Glutamatergic neuron (in vitro differentiated cells): ENCODE measurements at places on chromosomes 16 and 17. TPM values are rescaled to one million over a fixed set of nuclear protein-coding genes. Genes with fewer than 3 reads are reported as not detected.

TBC1D3I gene
- total RNA-seq: 3.0 TPM

KLHL10 gene
- total RNA-seq: not detected

AHSP gene
- total RNA-seq: not detected

CCL3 gene
- total RNA-seq: not detected

SEPTIN12 gene
- total RNA-seq: 0.96 TPM

ATP2A3 gene
- 97.8 TPM for total RNA-seq

PPL gene
- 4.7 TPM for total RNA-seq

PLK1 gene
- 16.9 TPM for total RNA-seq

ZNF750 gene
- 1.4 TPM for total RNA-seq

SLFN12 gene
- total RNA-seq: not detected

GAST gene
- not detected for total RNA-seq

CDH13 gene
- 81.1 TPM for total RNA-seq

SLC9A5 gene
- 1.4 TPM for total RNA-seq

TERF2IP gene
- 137 TPM for total RNA-seq

ETV4 gene
- total RNA-seq: not detected

DNA sequence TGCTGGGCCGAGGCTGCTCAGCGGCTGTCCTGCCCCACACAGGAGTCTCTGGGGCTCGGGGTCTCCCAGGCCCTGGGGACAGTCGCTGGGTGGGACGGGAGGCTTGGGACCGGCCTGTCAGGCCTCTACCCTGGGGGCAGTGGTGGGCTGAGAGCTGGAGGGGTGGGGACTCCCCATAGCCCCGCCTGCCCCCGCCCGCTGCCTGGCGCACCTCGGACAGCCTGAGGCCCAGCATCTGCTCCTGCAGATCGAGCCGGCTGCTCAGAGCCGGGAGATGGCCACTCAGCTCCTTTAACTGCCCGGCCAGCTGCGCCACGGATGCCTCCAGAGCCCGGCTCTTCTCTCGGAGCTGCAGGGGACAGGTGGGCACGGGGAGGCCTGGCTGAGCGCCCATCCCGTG, 6.7 kb downstream of the PERCC1 start:
- DNase-seq: peak; percentile 66

- peak; percentile 19 for DNase-seq
Observed at GRCh38 chr17:31093866-31094599, 744 bp upstream of the NF1 start.

- no peak for DNase-seq
Observed at GRCh38 chr17:68614718-68615117, 13.6 kb upstream of the FAM20A start.

DNA sequence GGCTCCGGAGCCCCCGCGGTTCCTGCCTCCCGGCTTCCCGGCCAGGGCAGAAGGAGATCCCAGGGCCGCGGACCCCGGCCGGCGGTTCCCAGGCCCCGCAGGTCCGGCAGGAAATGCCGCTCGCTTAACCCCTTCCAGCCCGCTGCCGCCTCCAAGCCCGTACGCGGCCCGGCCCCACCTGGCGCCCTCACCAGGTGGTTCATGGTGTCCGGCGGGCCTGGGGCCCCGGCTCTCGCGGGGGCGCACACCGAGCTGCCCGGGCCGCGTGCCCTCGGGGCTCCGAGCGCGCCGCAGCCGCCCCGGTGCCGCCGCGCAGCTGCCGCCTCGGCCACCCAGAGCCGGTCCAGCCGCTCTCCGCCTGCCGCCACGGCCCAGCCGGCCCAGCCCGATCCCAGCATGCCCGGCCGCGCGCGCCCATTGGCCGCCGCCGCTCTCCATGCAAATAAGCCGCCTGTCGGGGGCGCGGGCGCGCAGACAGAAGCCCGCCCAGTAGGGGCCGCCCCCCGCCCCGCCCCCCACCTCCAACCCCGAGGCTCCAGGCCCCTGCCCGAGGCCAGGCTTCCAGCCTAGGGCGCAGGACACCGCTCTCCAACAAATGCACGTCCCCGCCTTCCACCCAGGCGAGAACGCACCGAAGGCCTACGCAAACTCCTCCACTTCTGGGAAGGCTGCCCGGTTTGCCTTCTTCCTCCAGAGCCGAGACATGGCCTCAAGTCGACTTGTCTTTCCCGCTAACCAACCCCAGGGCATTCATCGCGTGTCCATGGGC, at the start of gene BCAR1:
Gene BCAR1, minus strand, starts transcription at position 345 of the 769 bp plus-strand sequence. Its CDS starts 142 bp downstream, at position 203.
- peak; percentile 90 for DNase-seq

DNA sequence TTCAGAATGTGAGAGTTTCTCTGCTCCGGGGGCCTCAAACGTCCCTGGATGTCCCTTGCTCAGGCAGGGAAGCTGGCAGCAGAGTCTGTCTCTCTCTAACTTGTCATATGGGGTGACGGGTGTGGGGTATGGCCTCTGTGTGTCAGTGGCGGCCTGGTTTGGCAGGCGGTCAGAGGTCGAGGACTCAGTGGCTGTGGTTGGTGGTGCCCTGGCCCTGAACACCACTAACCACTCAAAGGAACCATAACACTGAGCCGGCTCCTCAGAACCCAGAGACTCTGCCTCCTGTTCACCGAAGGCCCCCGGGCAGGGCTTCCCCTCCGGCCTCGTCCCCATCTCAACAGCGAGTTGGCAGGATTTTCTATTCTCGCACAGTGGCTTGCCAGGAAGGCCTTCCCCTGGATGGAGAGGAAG, 677 bp downstream of the P2RX1 start:
- DNase-seq: no peak

DNA sequence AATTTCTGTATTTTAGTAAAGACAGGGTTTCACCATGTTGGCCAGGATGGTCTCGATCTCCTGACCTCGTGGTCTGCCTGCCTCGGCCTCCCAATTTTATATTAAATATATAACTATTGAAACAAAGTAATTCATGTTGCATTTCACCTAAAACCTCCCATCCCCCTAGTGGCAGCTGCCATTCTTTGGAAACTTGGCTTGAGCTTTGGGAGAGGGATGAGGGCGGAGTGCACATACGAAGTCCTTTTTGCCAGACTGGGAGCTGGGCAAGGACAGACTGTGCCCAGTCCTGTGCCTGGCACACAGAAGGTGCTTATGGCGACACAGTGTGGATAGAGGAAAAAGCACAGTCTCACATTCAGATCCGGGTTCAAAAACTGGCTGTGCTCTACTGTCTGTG, 83.8 kb downstream of the NETO2 start:
- no peak for DNase-seq

DNA sequence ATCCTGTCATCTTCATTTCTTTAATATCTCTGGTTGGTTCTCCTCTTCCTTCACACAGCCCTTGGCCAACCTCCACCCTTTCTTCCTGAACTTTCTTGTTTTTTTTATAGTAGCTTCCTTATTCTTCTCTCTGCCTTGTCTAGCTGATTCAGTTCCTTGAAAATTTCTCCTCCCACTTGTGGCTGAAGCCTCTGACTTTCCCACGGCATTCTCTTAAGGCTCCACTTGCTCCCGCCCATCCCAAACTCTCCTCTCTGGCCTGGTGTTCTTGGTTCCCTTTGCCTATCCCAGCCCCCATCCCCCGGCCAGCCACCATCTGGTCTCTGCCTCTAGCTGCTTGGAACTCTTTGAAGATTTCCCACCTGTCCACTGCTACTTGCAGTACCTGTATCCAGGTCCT, 29.1 kb downstream of the NLRP1 start:
- no peak for DNase-seq

DNA sequence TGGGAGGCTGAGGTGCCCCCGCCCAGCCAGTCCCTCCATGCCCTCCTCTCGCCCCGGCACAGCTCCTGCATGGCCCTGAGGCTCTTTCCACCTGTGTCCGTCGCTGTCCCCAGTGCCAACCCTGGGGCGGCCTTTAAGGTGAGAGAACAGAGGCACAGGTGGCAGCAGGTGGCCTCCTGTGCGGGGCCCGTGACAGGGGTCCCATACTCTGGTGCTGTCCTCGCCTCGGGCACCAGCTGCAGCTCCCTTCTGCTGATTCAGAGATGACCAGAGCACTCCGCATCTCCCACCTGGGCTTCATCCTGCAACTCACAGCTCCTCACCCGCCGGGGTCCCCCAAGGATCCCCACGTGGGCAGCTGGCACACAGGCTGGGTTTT, 8.0 kb downstream of the PRSS27 start:
- DNase-seq: no peak

DNA sequence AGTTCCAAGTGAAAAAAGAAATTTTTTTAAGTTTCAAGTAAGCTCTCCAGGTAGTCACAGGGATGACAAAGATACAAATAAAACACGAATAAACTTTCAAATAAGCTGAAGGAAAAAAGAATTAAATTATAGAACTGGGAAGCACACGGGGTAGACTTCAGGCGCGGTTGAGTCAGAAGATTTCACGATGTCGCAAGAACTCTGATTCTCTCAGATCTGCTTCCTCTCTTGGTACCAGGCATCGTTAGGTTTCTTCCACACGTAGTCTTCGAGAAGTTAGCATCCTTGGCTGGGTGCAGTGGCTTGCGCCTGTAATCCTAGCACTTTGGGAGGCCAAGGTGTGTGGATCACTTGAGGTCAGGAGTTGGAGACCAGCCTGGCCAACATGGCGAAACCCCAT, 784.1 kb upstream of the RBFOX1 start:
- DNase-seq: no peak

- no peak for DNase-seq
Observed at GRCh38 chr17:21705021-21705601, 12.8 kb downstream of the KCNJ18 start.

GRCh38 chr17:948284-948852, 31.2 kb downstream of the NXN start:
- DNase-seq: peak; percentile 62

GRCh38 chr17:62899361-62899760, 66.7 kb upstream of the TANC2 start:
- no peak for DNase-seq

- DNase-seq: no peak
Observed at GRCh38 chr17:63491977-63492618, 15.2 kb downstream of the ACE start.

- DNase-seq: no peak
Observed at GRCh38 chr16:77745972-77746371, 23.7 kb downstream of the NUDT7 start.

GRCh38 chr17:70691150-70691549, 521.8 kb downstream of the KCNJ2 start:
- DNase-seq: no peak
